NCI-H1436 treated with DMSO at 0.1 percent for 48 hours (cell line): ENCODE measurements at places on chromosomes 5 and 9.

DNA sequence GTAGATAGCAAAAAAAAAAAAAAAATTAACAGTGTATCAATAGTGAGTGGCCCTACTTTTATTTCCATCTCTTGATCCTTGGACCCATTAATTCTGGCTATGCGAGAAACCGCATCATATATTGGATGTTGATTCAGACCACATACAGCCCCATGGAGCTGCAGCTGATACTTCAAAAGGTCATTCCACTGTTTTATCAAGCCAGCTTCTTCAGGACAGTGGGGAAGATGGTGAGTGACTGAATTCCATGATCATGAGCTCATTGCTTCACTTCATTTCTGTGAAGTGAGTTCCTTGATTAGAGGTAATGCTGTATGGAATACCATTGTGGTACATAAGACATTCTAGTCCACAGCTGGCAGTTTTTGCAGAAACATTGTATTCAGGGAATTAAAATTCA is 222.9 kb upstream of the MEF2C start:
- DNase-seq, result no peak

GRCh38 chr9:4301971-4302427 is 2.1 kb upstream of the GLIS3 start:
- no peak for DNase-seq

DNA sequence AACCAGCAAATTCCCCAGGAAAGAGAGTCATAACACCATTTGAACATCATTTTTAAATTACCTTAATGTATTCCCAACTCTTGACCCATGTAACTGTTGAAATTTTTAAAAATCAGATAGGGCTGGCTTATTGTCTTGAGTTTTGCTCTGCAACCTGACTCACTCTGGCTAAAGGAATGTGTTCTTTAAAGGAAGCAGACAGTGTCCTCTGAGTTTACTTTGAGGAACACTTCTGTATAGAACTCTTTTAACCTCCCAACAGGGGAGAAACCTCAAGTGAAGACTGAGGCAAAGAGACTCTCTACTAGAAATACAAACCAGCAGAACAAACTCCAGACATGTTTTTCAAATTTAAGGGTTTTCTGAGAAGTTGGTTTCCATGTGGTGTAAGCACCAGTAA is 248.9 kb downstream of the CWC27 start:
- DNase-seq, result no peak

DNA sequence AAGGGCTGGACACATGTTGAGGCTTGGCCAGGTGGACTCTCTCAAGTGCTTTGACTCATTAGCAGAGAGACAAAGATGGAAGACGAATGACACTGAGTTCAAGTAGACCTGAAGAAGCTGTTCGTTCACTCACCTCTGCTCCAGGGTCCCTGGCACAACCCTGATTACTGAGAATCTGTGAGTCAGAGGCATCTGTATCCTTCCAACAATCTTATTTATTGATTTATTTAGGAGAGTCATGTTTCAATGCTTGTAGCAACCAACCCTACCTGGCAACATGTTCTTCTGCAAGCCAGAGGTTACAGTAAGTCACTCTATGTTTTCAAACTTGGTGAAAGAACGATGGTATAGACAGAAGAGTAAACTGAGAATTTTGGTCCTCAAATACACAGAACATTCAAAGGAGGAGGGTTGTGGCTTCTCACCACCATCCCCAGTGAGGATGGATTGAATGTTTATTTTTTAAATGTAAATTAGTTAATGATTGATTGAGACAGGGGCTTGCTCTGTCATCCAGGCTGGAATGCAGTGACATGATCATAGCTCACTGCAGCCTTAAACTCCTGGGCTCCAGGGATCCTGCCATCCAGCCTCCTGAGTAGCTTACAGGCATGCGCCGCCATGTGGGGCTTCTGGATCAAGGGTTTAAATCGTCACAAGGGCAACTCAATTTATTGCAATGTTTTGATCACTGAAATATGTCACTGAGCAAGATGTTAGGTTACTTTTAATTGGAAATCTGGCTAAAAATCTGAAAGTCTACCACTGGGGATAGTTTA is 55.7 kb upstream of the CARTPT start:
- DNase-seq, result no peak
